B cell (primary cell): ENCODE measurements at places on chromosomes 1 and 21.
A peak's percentile ranks its signal among the peaks of the same experiment; 100 is the strongest.

DNA sequence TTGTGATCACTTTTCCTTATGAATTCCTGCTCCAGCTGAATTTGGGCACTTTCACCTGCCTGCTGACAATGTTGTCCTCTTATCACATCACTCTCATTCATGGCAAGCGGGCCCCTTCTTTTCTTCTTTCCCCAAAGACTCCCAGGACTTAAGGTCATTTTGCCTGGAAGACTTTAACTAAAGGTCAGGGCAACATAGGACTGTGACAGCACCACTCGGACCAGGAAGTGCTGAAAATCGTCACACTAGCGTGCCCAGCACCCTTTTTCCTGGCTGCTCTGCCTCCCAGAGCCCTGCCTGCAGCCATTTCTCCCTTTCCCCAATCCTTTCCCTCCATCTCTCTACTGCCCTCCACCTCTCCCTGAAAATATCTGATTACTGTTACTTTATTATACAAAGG is 35.4 kb downstream of the CD34 start:
- H3K27me3 ChIP-seq, result no peaks in the 10 kb centered on the region
- peaks cover 31% of the 10 kb centered on the region for H3K4me1 ChIP-seq
- no peak overlapping the region for H3K27ac ChIP-seq
- no peaks in the 10 kb centered on the region for H3K36me3 ChIP-seq

- DNase-seq, result no peak
- H3K4me1 ChIP-seq, result no peaks in the 10 kb centered on the region
- peaks cover 5% of the 10 kb centered on the region for H3K27me3 ChIP-seq
- H3K27ac ChIP-seq, result no peak overlapping the region
Observed at GRCh38 chr1:18351735-18352134, 129.0 kb upstream of the KLHDC7A start.

GRCh38 chr1:204990059-204990664 is 52.9 kb upstream of the CNTN2 start:
- no peaks in the 10 kb centered on the region for H3K36me3 ChIP-seq
- H3K27me3 ChIP-seq, result peaks cover 2% of the 10 kb centered on the region
- H3K27ac ChIP-seq, result no peak overlapping the region
- H3K4me1 ChIP-seq, result peaks cover 15% of the 10 kb centered on the region

DNA sequence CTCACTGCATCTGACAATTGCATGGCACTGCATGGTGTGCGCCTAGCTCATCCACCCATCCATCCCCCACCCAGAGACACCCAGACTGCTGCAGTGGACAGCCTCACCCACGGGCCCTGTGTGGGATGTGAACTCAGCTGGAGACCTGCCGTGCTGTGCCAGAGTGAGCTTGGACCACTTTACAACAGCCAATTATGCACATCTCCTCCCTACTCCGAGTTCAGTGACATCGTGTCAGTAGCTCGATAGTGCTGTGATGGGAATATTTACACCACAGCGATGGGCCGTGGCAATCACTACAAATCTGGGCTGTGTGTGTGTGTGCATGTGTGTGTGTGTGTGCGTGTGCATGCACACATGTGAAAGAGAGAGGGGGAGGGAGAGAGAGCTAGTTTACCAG is 42.5 kb downstream of the TMEM51 start:
- H3K27ac ChIP-seq, result no peak overlapping the region
- no peaks in the 10 kb centered on the region for H3K27me3 ChIP-seq
- H3K4me3 ChIP-seq, result no peak overlapping the region
- DNase-seq, result no peak
- H3K36me3 ChIP-seq, result no peaks in the 10 kb centered on the region
- H3K4me1 ChIP-seq, result no peaks in the 10 kb centered on the region

DNA sequence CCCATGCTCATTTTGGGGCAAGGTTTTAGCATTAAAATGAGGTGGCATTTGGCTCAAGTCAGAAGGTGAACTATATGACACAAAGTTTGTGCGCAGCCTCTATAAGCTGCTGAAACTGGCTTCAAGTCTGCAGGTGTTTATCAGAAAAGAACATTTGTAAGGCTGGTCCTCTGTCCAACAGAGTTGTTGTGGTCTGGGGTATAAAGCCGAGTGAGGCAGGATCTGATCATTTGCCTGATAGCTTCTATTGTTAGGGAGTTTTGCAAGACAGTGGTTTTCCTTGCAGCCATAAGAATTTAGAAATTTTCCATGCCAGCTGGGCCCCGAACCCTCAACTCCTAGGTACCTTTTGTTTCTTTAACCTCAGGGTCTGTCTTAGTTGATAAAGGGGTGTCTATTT is 130.8 kb downstream of the PGBD5 start:
- H3K36me3 ChIP-seq, result no peaks in the 10 kb centered on the region
- DNase-seq, result no peak
- H3K27ac ChIP-seq, result no peak overlapping the region
- H3K4me3 ChIP-seq, result no peak overlapping the region

DNA sequence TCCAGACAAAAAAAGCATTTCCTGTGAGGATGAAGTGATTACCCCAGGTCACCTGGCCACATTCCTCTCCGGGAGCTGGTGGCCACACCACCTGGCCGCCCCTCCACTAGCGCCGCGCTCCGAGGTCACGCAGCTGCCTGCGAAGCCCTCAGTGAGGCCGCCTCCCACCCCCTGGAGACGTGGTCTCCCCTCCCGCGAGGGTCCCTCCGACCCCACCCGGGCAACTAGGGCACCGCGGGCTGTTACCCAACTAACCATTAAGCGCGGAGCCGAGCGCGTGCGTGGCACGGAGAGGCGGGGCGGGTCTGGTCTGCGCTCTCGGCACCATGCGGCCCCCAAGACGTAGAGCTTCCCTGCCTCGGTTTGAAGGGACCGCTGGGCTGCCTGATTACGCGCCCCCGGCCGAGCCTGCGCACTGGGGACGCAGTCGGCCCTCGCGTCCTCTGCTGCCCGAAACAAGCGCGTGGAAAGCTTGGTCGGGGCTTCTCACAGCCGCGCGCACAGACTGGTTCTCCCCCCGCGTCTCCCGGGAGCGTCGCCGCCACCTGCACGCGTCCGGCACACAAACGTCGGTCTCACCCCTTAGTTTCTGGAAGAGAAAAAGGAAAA is 106.5 kb downstream of the SLC16A1 start:
- no peaks in the 10 kb centered on the region for H3K36me3 ChIP-seq
- H3K4me3 ChIP-seq, result peak overlapping the region; percentile 58
- H3K27me3 ChIP-seq, result peaks cover 21% of the 10 kb centered on the region
- H3K27ac ChIP-seq, result no peak overlapping the region

DNA sequence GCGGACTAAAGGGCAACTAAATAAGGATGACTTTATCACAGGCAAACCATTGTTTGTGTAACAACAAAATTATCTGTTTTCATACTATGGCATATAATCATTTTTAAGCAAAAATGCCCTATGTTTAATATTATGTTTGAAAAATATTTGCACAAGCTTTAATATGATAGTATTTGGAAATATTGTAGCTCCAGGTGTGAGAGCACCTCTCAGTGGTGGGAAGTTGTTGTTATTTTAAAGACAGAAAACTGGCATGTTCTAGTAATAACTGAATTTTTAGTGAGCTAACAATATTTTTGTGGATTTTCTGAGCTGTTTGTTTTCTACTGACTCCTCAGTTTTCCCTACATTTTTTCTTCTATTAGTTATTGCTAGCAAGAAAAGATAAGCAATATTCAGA is 578.8 kb downstream of the KCNT2 start:
- H3K4me3 ChIP-seq, result no peak overlapping the region
- H3K4me1 ChIP-seq, result no peaks in the 10 kb centered on the region
- no peaks in the 10 kb centered on the region for H3K27me3 ChIP-seq
- DNase-seq, result no peak

GRCh38 chr1:160844447-160845232 is 18.0 kb downstream of the CD244 start:
- DNase-seq, result no peak
- H3K4me1 ChIP-seq, result peaks cover 4% of the 10 kb centered on the region
- no peak overlapping the region for H3K27ac ChIP-seq

GRCh38 chr1:42430286-42431135 is 25.3 kb downstream of the ZMYND12 start:
- no peaks in the 10 kb centered on the region for H3K36me3 ChIP-seq
- H3K27ac ChIP-seq, result no peak overlapping the region
- H3K4me1 ChIP-seq, result no peaks in the 10 kb centered on the region
